ENCODE measurements at places on chromosomes 2 and 18. TPM values are rescaled to one million over a fixed set of nuclear protein-coding genes. Genes with fewer than 3 reads are reported as not detected.

The RAD51AP2 gene
- total RNA-seq, result 0.10 TPM

The VRK2 gene
- total RNA-seq, result 33.1 TPM

The POTEI gene
- total RNA-seq, result not detected

The BARD1 gene
- 11.0 TPM for total RNA-seq

The DSC2 gene
- 34.1 TPM for total RNA-seq

The LIPG gene
- not detected for total RNA-seq

The CRYGC gene
- not detected for total RNA-seq

The NPPC gene
- 7.2 TPM for total RNA-seq

The CAPN14 gene
- total RNA-seq, result 0.42 TPM

DNA sequence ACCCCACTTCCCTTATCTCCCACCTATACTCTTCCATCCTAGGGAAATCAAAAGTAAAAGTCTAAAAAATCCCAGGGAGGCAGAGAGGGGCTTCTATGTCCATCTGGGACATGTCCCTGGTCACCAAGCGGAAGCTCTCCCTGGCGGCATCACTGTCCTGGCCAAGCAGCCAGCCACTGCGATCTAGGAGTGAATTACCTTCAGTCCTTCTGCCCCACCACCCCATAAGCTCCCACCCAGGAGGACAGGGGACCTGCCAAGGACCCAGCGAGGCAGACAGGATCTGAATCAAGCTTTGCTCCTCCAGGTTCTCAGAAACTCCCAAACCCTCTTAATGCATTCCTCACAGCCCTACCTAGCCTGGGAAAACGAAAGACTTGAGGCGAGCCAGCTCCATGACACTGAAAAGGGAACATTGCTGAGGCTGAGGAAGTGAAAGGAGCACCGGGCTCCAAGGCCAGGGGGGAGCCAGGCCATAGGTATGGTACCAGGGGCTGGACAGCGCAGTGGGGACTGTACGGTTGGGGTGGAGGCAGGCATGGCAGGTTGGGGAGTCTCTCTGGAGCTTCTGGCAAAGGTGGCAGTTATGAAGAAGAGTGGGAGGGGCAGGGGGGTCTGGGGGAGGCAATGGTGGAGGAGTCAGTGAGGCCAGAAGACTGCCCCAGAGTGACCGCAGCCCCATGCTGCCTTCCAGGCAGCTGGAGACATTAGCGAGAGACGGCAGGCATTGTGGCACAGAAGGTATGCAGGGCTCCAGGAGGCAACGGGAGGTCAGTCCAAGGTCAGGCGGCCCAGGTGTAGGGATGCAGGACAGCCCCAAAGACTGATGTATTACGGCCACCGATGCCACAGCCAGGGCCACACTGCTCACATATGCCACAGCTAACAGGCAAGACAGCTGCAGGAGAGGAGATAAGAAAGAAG lies 2.7 kb upstream of the SLC23A3 start:
- DNase-seq, result no peak

GRCh38 chr2:24620936-24621335 lies 129.9 kb downstream of the NCOA1 start:
- DNase-seq, result no peak

GRCh38 chr18:23277399-23277798 lies 142.1 kb downstream of the CABLES1 start:
- no peak for DNase-seq

DNA sequence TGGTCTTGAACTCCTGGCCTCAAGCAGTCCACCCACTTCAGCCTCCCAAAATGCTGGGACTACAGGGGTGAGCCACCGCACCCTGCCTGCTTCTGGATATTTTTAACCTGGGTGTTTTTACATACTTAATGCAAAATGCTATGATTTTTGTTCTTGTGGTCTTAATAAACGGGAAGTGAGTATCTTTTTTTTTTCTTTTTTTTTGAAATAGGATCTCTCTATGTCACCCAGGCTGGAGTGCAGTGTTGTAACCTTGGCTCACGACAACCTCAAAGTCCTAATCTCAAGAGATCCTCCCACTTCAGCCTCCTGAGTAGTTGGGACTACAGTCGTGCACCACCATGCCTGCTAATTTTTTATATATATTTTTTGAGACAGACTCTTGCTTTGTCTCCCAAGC lies 19.2 kb upstream of the ASXL2 start:
- no peak for DNase-seq

DNA sequence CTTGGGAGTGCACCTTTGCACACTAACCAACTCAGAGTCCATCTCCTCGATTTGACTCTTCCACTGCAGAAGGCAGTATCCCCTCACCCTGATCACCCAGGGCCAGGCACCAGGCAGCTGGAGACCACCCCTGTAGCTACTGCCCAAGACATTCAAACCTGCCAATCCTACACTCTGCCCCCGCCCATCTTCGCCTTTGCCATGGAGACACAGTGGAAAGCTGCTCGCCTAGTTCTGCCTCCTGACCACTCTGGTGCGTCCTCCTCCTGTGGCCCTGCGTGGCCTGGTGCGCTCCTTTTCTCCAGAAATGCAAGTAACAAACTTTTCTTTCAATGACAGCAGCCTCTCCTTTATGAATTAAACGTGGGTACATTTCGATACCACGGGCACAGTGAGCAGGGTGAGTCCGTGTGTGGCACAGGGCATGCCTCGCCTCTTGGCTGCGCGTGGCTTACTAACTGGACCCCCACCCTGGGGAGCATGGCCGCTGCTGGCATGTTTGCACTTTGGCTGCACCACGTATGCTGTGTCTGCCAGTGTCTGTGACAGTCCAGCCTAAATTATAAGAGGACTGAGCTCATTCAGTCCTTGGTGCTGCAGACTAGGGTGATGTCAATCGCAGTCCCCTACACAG lies 47.6 kb downstream of the LONRF2 start:
- no peak for DNase-seq

GRCh38 chr2:101630224-101630949 lies 67.1 kb upstream of the MAP4K4 start:
- DNase-seq, result no peak

DNA sequence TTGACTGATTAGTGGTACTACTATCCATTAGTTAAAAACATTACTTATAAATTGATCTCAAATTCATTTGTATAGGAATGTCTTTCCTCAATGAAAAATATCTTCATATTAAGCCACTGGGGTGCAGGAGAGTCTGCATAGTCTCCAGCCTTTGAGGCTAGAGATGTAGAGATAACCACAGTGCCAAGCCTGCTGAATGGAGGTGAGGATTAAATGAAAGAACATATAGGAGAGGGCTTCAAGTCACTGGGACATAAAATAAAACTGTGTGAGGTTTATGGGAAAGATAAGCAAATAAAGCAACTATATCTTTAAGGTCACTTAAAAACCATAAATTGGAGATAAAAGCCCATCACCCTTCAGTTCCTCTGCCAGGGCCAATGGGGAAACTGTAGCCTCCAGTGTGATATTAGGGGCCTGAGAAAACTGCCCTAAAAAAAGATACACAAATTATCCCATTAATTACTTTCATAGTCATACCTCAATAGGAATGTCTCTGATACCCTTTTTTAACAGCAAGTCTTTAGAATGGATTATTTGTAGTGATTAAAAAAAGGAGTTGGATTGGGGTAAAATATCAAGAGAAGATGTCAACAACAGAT lies 27.6 kb downstream of the GALNT3 start:
- DNase-seq, result no peak

DNA sequence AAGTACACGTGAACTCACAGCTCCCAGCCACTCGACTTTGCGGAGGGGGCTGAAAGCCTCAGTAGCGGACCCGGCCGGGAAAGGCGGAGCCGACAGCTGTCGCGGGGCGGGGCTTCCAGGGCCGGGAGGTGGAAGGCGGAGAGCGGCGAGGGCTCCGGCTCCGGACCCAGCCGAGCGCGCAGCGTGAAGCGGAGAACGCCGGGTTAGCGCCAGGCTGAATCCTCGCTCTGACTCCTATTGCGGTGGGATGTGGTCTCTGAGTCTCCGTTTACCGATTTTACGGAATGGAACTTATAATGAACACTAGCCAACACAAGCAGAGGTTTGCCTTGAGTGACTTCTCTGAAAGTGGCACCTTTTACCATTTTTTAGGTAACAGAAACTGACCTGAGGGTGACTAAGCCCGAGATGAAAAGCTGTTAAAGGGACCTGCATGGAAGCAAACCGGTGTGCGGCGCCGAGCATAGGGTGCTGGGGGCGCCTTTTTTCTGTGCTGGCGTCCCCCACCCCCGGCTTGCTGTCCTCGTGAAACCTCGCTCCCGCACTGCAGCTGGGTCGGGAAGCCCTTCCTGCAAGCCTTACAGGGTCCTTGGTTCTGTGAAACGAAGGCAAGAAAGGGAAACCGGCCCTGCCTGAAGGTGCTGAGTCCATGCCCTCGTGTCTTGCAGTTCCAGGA lies 72.9 kb downstream of the EN1 start:
- peak; percentile 56 for DNase-seq

GRCh38 chr2:33777786-33778185 lies 178.7 kb upstream of the FAM98A start:
- DNase-seq, result no peak

DNA sequence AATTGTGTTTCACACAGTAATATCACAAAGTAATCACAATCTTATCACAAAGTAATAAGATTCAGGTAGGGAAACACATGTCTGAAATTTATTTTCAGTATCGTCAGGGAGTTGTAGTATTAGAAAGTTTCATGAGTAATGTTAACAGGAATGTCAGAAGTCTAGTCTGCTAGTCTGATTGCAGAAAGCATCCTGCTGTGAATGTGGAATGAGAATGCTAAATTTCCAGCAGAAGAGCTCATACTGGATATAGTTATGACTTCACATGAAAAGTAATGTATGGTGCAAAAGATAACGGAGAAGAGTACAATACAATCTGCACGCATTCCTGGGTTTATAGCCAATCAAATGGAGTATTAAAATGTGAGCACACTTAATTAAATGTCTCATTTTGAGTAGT lies 494.7 kb upstream of the SETBP1 start:
- no peak for DNase-seq

DNA sequence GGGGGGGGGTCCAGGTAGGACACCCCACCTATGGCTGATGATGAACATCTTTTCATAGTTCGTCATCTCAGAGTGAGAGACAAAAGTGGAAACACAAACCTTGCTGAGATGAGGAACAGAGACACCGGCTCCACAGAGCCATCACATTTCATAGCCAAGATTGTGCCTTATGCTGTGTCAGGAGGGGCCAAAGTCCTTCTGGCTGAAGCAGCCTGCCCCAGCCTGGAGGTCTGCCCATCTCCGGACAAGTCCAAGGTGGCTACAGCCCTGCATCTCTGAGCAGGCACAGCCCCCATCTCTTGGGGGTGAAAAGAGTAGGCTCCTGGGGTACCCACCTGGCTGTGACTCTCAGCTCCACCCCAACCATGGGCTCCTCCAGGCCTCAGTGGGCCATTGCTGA lies 70.3 kb downstream of the ZBTB7C start:
- no peak for DNase-seq

- DNase-seq, result no peak
Measured at GRCh38 chr2:180124273-180125139, 117.4 kb upstream of the CWC22 start.

DNA sequence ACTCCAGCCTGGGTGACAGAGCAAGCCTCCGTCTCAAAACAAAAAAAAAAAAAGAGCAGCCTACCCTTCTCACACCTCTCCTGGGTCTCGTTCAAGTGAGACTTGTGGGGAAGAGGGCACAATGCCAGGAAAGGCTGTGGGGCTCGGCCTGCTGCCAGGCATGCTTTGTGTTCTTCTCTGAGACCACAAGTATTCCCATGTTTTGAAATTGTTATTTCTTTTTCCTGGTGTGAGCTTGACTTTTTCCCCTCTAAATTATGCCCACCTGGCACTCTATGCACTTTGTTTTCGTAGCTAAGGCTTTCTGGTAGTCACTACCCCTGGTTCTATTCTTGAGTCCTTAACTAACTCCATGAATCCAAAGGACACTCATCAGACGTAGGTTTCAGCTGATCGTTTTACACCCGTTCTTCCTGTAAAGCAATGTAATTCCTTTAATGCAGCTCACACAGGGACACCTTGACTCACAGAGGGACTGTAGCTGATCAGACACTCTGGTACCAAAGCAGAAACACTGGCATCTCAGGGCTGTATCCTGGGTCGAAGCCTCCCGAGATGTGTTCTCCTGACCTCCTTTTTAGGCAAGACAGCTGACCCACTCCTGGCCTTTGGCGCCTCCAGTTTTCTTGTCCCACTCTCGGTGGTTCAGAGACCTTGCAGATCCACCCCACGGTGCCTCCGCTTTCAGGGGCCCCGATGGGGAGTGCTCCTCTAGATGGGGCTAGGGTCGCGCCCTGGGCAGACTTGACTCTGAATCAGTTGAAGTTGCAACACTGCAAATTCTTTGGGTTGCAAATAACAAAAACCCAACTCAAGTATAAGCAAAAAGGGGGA lies 193.3 kb upstream of the AGAP1 start:
- DNase-seq, result peak; percentile 51

DNA sequence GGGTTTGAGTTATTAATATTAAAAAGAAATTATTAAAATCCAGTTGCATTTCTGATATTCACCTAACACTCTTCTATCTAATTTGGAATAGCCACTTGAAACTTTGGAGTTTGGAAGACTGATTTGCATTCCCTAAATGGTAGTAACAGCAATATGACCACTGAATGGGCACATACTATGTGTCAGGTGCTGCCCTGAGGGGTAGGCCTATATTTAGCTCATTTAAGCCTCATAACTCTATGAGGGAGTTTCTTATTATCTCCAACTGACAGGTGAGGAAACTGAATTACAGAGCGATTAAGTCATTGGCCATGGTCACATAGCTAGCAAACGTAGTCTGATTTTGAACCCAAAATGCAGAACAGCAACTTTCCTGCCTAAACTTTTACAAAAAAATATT lies 77.3 kb downstream of the VWA3B start:
- no peak for DNase-seq

GRCh38 chr18:58285449-58286130 lies 241.6 kb downstream of the NEDD4L start:
- DNase-seq, result no peak

DNA sequence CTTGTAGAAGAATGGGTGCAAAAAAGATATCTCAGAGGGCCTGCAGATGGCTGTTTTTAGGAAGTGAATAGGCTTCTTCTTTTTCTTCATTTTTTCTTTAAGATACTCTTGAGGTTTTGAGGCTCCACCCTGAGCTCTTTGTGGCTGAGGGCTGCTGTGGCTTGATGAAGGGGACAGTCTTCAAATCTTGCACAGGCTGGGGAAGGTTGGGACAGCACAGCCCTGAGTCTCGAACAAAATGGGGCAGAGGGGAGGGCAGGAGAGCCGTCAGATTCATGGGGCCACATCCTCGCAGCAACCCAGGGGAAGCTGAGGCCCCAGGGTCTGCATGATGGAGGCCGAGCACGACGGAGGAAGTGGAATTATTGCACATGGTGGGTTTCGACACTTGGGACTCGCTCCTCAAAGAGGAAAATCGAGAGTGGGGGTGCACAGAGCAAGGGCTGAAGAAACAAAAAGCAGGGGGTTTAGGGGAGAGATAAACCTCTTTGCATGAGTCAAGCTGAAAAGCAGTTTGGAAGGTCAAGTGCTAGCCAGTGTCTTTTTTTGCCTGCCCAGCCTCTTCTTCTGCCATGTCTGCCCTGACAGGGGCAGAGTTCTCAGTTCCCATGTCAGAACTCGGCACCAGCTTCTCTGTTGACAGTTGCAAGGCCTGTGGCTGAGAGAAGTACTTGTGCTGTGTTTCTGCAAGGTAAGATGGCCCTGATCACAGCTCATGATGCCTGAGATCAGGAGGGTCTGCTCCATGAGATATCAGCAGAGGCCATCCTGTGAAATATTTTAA lies 19.5 kb downstream of the INPP4A start:
- DNase-seq, result no peak
